HS-5 (cell line): ENCODE measurements at places on chromosomes 11 and 22.

- DNase-seq, result peak; percentile 45
Observed at GRCh38 chr11:109015283-109015682, 350.4 kb downstream of the DDX10 start.

- DNase-seq, result no peak
Observed at GRCh38 chr22:48901324-48901723, 926.3 kb downstream of the BRD1 start.

GRCh38 chr11:46367244-46367915 is 14.1 kb upstream of the MDK start:
- DNase-seq, result no peak

GRCh38 chr22:17137861-17138425 is 16.8 kb upstream of the TMEM121B start:
- no peak for DNase-seq

DNA sequence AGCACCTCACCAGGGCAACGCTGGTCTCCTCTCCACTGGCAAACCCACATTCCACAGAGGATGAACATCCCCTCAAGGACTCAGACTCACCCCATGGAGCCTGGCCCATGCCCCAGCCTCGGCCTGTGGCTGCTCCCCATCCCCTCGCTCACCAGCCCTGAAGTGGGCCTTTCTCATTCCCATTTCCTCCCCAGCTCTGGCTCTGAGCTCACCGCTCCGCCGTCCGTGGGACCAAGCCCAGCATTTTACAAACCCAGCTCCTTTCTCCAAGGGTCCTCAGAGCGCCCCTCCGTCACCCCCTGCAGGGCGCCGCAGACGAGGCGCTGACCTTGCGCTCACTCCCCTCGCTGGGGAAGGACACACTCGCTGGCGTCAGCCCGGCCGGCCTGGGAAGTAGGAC is 6.9 kb upstream of the IGF2 start:
- no peak for DNase-seq

GRCh38 chr11:3158821-3159220 is 6.3 kb downstream of the OSBPL5 start:
- DNase-seq, result no peak

DNA sequence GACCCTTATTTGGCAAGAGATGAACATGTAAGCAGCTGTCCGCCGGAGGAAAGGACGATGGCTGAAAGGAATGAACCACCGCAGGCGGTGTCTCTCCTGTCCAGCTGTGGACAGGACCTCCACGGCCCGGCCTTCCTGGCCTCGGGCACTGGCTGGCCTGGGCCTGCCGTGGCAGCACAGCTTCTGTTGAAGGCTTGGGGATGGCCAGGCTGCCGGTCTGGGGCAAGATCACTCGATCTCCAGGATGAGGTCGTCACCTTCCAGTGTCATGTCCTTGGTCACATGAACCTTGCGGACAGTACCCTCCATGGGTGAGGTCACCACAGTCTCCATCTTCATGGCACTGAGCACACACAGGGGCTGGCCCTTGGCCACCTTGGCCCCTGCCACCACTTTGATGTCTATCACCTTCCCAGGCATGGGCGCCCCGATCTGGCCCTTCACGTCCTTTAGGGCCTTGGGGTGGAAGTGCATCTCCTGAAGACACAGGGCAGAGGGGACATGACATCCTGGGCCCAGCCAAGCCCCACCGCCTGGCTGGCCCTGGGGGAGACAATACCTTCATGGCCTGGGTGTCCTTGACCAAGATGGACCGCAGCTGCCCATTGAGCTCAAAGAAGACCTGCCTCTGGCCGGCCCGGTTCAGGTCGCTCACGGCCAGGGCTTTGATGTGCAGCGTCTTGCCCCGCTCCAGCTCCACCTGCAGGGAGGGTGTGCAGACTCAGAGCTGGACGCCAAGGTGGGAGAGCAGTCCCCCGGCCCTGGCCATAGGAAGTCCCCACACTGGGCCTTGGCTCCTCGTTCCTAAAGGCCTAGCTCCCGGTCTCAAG is 5.6 kb downstream of the RCE1 start:
- DNase-seq, result no peak

- no peak for DNase-seq
Observed at GRCh38 chr11:18080451-18080850, 25.4 kb downstream of the SAAL1 start.

DNA sequence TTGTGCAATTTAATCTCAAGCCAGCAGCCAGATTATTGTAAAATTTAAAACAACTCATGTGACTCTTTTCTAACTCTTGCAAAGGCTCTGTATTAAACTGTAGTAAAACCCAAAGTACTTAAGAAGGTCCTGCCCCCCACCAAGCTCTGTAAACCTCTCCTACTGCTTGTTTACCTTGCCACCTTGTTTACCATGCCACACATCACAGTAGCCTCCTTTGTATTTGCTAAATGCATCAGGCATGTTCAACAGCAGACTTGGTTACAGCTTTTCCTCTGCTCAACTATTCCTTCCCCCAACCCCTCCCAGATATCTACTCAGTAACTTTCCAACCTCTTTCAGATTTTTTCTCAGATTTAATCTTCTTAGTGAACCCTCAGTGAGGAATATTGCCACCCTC is 861.6 kb downstream of the METTL15 start:
- DNase-seq, result no peak
